Smooth muscle cell of the brain vasculature (primary cell): ENCODE measurements at places on chromosomes 12 and 14.

- DNase-seq = no peak
Measured at GRCh38 chr14:75267141-75267721, 11.4 kb upstream of the FOS start.

- DNase-seq = no peak
Measured at GRCh38 chr14:92105893-92106142, 564 bp downstream of the ATXN3 start.

- DNase-seq = peak; percentile 17
Measured at GRCh38 chr12:2395354-2395977, 342.7 kb downstream of the CACNA1C start.

DNA sequence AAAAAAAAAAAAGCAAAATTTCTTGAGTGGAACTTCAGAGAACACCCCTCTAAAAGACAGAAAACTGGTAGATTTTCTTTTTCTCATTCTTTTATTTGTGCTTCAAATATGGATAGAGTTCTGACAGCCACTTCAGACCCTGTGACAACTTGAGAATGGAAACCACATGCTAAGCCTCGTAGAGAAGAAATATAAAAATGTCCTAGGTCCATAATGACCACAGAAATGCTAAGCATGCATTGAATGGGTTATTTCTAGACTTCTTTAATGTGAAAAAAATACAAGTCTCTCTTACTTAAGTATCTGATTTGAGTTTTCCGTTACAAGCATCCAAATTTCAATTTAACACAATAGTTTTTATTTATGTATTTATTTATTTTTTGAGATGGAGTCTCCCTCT lies 28.3 kb upstream of the DIO2 start:
- DNase-seq = no peak

DNA sequence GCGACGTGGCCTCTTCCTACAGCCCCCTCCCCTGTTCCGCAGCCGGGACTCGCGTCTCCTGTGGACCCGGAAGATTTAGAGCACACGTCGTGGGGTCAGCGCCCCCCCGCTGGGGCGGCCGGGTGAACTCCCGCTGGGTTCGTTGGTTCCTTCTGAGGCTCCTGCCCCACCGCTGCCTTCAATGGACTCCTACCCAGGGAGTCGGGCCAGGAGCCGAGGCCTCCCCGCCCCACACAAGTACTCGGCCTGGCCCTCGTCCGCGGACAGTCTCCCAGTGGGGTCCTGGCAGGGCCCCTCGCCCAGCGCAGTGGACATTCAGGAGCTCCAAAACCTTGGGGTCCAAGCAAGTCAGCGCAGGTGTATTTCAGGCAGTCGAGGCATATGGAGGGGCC lies 1.2 kb downstream of the MMP17 start:
- no peak for DNase-seq

GRCh38 chr14:72649603-72650227 lies 244.2 kb downstream of the DPF3 start:
- no peak for DNase-seq

DNA sequence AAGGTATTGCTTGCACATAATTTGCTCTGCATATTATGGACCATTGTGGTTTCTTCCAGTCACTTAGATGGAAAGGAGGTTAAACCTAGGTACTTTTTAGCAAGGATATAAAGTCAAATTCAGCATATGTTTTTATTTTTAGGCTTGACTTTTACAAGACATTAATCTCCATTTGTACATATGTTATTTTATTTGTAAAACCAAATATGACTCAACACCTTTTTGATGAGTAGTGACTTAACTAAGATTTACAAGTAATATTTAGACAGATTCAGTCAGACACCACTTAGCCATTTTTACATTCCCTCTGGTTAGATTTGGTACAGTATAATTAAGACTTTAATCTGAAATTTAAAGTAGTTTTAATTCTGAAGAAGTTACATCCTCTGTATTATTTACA lies 55.0 kb downstream of the BHLHE41 start:
- DNase-seq = no peak

- no peak for DNase-seq
Measured at GRCh38 chr12:81597928-81598604, 161.1 kb downstream of the PPFIA2 start.

GRCh38 chr12:112792301-112792700 lies 753 bp downstream of the RPH3A start:
- no peak for DNase-seq

DNA sequence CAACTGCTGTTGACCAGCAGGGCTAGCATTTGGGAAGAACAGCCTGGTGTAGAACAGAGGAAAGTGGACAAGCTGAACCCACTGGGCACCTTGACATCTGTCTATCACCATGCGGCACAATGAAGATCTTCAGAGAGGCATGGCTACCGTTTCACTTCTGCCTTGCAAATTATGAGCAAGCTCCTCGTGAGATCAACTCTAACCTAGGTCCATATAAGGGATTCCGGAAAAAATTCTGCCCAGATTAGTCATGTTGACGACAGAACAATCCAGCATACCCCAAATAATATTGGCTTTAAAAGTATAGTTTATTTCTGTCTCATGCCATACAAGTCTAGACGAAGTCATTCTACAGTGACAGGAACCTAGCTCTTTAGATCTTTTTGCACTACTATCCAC lies 91.6 kb upstream of the ATF7IP start:
- DNase-seq = no peak

- DNase-seq = no peak
Measured at GRCh38 chr12:79959484-79959883, 24.6 kb upstream of the PPP1R12A start.

DNA sequence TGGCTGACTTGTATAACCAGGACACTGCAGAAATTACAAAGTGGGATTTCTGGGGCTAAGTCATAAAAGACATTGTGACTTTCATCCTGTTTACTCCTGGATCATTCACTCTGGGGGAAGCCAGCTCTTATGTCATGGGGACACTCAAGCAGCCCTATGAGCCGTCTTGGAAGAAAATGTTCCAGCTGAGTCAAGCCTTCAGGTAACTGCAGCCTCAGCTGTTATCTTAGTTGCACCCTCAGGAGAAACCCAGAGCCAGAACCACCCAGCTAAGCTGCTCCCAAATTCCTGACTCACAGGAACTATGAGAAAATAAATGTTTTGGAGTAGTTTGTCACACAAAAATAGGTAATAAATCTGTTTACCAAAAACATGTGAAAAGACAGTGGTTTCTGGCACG lies 43.1 kb upstream of the GXYLT1 start:
- no peak for DNase-seq

GRCh38 chr12:32964981-32965585 lies 68.5 kb upstream of the PKP2 start:
- no peak for DNase-seq

DNA sequence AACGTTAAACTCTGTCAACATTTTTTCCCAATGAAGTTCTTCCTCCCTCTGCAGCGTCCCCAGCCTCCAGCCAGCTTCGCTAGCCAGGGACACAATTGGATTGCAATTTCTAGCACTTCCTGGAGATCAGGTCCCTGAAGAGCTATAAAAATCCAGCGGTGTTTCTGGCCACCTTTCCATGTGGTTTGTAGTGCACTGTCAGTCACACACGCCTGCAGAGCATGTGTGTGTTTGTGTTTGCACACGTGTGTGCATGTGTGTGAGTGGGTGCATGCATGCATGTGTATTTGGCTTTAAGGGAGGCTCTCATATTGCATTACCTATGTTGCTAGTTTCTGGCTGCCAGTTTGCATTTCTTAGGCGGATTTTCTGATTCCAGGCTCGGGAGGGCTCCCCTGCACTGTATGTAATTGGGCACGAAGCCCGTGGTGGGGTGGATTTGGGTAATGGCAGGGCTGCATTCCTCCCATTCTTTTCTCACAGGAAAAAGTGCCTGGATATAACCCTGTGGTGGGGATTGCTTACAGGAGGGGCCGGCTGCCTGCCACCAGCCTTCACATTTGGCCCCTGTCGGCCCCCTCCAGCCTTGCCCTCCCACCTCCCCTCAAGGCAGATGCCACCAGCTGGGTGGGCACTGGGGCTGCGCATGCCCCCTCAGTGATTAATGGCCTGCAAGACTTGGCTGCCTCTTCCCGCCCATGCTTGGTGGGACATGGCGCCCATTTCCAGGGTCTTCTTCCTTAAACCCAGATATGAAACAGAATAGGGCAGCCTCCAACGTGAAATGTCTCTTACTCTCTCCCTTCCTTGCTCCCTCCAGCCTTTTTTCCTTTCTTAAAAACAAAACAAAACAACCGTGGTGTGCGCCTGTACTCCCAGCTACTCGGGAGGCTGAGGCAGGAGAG lies 74.0 kb downstream of the TSPAN9 start:
- DNase-seq = no peak

GRCh38 chr14:82432301-82433105 lies 898.9 kb upstream of the SEL1L start:
- DNase-seq = no peak

GRCh38 chr14:37027188-37027824 lies 145.1 kb downstream of the SLC25A21 start:
- DNase-seq = no peak

GRCh38 chr12:123076604-123077297 lies 74.1 kb downstream of the PITPNM2 start:
- no peak for DNase-seq

- DNase-seq = no peak
Measured at GRCh38 chr12:91883811-91884210, 261.8 kb downstream of the BTG1 start.

DNA sequence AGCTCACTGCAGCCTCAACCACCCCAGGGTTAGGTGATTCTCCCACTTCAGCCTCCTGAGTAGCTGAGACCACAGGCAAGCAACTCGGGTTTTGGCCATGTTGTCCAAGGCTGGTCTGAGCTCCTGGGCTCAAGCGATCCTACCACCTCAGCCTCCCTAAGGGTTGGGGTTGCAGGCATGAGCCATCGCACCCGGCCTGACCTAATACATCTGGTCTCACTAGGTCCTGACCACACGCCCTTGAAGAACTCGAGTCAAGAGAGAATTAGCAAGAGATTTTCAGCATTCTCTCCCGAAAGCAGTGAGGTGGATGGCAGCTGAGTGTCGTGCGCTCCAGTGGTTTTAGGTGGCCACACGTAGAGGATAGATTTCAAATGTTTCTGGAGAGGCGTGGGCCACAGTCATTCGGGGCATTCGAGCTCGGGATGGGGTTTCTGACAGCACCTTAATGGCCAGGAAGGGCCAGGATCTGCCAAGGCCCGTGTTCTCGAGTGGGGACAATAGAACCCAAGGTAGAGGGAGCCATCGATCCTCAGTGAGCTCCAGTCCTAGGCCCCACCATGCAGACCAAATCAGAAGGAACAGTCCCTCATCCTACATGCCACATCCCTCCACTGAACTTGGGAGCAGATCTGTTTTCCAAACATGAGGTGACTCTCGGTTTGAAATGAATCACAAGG lies 193.1 kb downstream of the ALG10 start:
- DNase-seq = no peak

DNA sequence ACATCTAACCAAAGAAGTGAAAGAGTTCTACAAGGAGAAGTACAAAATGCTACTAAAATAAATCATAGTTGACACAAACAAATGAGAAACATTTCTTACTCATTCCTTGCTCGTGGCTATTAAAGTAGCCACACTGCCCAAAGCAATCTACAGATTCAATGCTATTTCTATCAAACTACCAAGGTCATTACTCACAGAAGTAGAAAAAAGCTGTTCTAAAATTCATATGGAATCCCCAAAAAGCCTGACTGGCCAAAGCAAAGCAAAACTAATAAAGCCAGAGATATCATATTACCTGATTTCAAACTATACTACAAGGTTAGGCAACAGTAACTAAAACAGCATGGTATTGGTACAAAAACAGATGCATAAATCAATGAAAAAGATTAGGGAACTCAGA lies 305.6 kb downstream of the RPAP3 start:
- DNase-seq = no peak
